ENCODE measurements at places on chromosomes 11 and 22.
A peak's percentile ranks its signal among the peaks of the same experiment; 100 is the strongest.

- peak; percentile 25 for DNase-seq
Observed at GRCh38 chr11:45332276-45332934, 46.3 kb upstream of the SYT13 start.

DNA sequence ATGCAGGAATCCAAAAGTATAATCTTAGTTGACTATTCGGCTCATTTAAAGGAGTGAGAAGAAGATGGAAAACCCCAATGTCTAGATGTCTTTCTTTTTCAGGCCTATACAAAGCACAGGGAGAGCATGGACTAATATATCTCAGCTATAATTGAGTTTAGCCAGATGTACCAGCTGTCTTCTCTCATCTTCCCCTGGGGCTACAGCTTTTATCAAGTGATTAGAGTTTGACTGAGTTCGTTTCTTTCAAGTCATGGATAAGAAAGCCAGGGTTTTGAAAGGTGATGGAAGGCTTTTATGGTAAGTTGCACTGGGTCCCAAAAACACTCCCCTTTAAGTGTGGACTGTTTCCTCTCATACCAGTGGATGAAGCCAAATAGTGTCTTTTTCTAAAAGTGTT, 1172.8 kb upstream of the TENM4 start:
- no peak for DNase-seq

DNA sequence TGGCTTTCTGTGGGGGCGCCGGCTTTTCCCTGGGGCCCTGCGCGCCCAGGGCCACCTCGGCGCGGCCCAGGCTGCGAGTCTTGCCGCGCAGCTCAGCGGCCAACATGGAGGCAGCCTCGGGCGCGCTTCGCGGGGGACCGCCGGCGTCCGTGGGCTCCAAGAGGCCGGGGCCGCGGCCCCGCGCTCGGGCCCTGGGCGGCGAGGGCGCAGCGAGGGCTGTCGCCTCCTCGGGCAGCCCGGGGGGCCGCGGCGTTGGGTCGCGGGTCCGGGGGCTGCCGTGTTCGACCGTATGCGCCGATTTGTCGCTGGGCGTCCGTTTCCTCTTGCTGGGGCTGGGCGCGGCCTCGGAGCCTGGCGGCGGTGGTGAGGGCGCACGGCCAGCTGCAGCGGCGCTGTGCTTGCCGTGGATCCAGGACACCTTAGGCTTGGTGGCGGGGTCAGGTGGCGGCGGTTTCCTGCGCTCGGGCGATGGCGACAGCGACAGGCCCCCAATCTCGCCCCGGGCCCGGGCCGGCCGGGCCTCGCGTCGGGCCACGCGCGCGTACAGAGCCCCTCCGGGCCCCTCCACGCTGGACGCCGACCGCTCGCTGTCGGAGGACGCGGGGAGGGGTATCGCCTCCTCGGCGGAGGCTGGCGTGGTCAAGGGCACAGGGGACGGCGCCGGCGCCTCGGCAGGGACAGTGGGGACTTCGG, 11.9 kb downstream of the SCARF2 start:
- DNase-seq = no peak

GRCh38 chr22:50610581-50610980, 10.0 kb downstream of the MAPK8IP2 start:
- no peak for DNase-seq

DNA sequence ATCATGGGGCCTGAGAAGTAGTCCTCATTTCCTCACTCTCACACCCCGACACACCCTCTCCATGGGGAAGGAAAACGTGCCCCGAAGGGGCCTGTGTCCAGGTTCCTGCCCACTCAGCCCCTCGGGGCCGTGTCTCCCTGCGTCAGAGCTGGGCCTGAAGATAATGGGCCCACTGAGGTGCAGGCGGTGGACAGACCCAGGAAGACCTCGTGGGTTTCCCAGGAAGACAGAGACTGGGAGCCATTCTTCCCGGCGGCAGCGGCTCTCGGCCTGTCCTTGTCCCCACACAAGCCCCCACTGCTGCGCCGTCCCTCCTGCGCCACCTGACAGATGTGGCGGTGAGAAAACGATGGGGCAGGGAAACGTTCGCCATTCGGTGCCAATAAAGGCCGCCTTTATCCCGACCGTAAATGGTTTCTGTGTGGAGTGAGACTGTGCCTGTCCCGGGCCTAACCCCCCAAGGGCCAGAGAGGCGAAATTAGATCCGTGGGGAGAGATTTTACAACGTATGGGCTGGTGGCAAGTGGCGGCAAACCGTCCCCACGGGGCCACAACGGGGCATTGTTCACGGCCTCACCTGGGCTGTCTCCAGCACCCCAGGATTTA, 89.0 kb downstream of the CDKN1C start:
- DNase-seq = no peak

DNA sequence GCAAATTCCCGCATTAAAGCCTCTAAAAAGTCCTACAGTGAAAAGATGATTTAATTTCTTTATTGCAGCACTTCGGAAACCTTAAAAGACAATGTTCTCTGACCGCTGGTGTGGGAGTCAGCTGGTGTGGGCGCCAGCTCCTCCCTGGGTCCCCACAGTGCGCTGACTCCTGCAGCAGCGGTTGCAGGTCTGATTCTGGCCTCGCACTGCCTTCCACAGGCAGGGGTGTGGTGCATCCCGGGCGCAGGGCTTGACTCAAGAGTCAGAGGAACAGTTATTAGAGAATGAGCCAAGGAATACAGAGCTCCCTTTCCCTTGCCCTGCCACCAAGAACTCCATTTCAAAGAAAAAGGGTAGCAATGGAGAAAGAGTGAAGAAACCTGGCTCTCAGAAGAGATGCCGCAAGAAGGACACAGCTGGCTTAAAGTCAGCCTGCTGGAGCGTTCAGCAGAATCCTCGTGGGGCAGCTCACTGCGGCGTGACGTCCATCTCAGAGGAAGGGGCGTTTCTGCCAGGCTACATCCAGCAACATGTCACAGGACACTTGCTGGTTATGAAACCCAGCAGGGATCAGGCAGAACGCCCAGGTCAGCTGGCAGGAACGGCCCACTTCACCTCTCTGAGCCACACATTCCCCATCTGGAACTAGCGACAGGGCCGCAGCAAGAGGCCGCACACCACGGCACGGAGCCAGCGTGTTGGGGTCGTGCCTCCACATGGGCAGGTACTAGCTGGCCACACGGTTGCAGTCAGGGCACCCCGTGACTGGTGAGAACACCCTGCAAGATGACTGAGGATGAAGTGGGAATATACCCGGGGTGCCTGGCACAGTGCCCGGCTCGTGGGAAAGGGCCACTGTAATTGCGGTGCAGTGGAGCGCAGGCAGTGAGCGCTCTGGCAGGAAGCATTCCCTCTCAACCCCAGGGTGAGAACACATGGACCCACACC, 18.1 kb upstream of the EFCAB6 start:
- no peak for DNase-seq

DNA sequence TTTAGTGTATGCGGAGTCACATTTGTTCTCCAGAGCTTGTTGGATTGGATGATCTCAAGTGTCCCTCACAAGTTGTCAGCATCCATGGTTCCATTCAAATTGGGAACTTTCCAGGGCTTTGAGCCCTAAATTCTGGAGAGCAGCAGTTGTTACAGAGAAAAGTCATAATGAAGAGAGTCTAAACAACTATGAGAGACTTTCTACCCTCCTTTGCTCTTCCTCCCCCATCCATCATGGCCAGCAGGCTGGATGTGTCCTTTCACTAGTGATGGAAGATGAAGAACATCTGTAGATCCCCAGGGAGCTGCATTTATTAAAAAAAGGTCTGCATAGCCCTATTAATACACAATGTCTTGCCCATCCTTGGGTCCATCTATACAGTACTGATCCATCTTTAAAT, 129.6 kb upstream of the TIMP3 start:
- no peak for DNase-seq

GRCh38 chr11:103842795-103843194, 193.6 kb upstream of the DDI1 start:
- DNase-seq = no peak

DNA sequence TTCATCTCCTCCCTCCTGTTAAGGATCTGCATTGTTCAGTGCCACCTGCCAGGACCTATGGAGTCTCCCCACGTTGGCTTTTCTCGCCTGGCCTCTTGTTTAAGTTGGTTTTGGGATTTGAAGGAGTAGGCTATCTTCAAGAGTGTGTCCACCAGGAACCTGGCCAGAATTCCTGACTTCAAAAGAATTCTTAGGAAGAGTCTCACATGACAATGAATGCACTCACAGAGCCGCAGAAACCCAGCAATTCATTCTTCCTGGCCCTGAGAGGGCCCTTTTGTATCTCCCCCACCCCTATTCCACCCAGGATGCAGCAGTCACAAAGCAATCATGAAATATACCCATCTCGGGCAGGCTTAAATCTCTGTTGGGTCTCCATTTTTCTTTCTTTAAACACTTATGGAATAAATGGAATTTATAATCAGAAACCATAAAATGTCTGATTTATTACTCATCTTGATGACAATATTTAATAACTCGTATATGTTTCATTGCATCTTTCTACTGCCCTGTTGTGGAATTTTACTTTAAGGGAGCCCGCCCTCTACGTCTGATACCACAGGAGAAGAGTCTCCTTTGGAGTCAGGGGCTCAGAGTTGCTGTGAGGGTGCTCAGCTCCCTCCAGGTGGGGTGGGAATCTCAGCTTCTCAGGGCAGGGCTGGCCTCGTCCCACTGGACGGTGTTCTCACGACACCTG, 507.0 kb downstream of the NTM start:
- no peak for DNase-seq

DNA sequence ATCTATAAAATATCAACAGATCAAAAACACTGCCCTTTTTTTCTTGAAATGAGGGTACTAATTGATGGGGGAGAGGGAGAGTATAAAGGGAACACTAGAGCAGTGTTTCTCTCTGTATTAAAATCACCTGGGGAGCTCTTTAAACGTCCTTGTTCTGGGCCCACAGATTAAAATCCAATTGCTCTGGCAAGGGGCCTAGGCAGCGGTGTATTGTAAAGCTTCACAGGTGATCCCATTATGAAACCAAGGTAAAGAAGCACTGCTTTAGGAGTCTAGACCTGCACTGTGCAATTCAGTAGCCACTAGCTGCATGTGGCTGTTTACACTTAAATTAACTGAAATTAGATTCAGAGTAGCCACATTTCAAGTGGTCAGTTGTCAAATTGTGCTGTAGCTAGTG, 3.0 kb downstream of the AQP11 start:
- no peak for DNase-seq

- DNase-seq = no peak
Observed at GRCh38 chr11:35287344-35287890, 131.9 kb downstream of the SLC1A2 start.

- DNase-seq = no peak
Observed at GRCh38 chr11:7292922-7293321, 41.2 kb downstream of the SYT9 start.

- no peak for DNase-seq
Observed at GRCh38 chr11:93131709-93132108, 66.1 kb downstream of the SLC36A4 start.

GRCh38 chr11:108729227-108729871, 64.5 kb downstream of the DDX10 start:
- DNase-seq = no peak

- DNase-seq = peak; percentile 67
Observed at GRCh38 chr11:61777234-61778090, 14.9 kb downstream of the TMEM258 start.

DNA sequence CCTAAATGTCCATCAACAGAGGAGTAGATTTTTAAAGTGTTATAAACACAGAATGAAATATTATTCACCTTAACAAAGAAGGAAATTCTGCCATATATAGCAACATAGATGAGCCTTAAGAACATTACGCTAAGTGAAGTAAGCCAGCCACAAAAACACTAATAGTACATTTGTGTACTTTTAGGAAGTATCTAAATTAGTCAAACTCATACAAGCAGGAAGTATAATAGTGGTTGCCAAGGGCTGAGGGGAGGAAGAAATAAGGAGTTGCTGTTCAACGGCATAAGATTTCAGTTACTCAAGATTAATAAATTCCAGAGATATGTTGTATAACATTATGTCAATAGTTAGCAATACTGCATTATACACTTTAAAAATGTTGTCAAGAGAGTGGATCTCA, 181.7 kb upstream of the ZC3H12C start:
- no peak for DNase-seq

- DNase-seq = no peak
Observed at GRCh38 chr22:49761836-49762235, 65.8 kb downstream of the BRD1 start.

DNA sequence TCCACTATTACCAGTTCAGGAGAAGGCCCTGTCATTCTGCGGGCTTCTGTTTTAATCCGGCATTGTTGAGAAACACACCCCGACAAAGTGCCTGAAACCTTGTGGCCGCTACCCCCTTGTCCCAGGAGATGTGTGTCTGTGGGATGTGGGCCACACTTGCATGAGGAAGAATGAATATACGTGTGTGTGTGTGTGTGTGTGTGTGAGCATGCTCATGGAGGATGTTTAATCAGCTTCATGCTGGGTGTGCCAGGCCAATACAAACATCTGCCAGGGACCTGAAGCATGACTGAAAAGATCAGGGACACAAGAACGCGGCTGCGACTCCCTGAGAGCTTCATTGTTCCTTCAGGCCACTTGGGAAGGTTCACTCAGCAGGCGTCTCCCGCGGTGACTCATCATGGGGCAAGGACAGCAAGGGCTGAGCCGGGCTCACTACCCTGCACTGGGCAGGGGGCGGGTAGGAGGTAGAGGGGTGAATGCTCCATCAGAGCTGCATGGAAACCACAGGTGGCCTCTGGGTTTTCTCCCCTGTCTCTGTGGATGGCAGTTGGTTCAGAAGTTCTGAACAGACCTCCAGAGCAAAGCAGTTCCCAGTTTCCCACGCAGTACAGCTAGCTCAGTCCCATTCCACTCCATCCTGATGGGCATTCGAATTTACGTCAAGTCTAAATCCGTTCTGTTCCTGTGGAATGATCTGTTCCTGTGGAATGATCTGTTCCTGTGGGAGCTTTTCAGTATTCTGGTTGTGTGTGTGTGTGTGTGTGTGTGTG, 7.0 kb upstream of the MALAT1 start:
- no peak for DNase-seq

- no peak for DNase-seq
Observed at GRCh38 chr11:77195071-77195755, 67.2 kb downstream of the MYO7A start.

DNA sequence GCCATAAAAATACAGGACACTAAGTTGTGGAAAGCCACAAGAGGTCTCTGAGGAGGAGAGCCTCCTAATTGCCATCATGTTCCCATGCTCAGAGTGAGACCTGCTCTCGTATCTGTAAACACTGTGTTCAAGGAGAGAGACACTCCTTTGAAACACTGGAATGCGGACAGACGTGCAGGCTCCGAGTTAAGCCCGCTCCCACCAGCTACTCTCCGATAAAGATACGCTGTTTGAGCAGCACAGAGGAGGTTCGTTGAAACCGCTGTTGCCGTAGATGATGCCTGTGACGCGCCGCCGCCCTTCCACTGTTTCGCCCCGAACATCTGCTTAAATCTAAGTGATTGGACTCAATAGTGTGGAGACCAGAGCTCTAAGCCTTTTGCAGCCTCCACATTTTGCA, 25.1 kb downstream of the NUP50 start:
- DNase-seq = no peak

GRCh38 chr11:73019996-73020395, 122.1 kb downstream of the FCHSD2 start:
- no peak for DNase-seq

All from activated CD4-positive, alpha-beta T cell treated with anti-CD3 and anti-CD28 coated beads for 4 hours (primary cell).